ENCODE measurements at places on chromosomes 13 and 19.

- DNase-seq, result no peak
These were observed 2.8 kb downstream of the SMIM24 start for GRCh38 chr19:3477506-3477905.

GRCh38 chr13:78402708-78403400 lies 200.5 kb downstream of the POU4F1 start:
- DNase-seq, result no peak

DNA sequence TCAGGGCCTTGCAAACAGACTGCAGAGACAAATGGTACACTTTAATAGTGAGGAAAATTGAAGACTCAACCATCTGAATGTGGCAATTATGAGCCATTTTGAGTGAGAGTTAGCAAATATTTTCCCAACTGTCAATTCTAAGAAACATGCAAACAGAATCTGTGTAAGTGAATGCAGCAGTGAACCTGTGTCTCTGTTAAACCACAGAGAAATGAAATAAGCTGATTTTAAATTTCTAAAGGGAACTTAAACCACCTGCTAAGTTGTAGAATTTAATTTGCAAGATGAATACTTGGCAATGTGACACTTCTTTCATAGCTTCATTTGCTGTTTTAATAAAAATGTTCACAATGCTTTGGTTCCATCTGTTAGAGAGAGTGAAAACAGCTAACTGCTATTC lies 42.0 kb upstream of the TDRD3 start:
- DNase-seq, result no peak

- no peak for DNase-seq
These were observed 141.2 kb downstream of the MYCBP2 start for GRCh38 chr13:77185721-77186120.

DNA sequence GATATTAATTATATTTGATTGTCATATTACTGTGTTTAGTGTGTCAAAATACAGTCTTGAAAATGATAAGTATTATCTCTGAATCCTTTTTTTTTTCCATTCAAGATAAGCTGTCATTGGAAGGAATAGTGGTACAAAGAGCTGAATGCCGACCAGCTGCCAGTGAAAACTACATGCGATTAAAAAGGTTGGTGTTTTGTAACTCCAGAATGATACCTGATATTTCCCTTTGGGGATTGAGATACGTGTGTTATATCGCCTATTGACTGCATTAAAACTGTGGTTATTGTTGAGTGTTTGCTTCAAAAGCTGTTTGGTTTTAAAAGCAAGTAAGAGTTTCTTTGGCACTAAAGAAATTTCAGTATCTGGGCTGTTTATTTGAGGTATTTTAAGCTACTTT lies 6.5 kb upstream of the KCTD4 start:
- DNase-seq, result no peak

DNA sequence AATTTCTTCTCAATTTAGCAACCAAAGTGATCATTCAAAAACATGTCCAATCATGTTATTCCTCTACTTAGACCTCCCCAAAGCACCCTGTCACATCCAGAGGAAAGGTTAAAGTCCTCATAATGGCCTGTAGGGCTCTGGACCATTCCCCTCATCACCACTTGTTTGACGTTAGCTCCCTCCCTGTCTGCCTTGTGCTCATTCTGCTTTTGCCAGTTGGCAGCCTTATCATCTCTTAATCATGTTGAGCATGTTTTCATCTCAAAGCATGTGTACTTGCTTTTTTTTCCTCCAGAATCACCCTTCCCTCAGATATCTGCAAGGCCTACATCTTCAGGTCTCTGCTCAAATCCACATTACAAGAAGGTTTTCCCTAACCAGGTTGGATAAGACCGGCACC lies 25.9 kb downstream of the UBAC2 start:
- DNase-seq, result peak; percentile 16

- no peak for DNase-seq
These were observed 12.4 kb downstream of the PRKD2 start for GRCh38 chr19:46704379-46705076.

DNA sequence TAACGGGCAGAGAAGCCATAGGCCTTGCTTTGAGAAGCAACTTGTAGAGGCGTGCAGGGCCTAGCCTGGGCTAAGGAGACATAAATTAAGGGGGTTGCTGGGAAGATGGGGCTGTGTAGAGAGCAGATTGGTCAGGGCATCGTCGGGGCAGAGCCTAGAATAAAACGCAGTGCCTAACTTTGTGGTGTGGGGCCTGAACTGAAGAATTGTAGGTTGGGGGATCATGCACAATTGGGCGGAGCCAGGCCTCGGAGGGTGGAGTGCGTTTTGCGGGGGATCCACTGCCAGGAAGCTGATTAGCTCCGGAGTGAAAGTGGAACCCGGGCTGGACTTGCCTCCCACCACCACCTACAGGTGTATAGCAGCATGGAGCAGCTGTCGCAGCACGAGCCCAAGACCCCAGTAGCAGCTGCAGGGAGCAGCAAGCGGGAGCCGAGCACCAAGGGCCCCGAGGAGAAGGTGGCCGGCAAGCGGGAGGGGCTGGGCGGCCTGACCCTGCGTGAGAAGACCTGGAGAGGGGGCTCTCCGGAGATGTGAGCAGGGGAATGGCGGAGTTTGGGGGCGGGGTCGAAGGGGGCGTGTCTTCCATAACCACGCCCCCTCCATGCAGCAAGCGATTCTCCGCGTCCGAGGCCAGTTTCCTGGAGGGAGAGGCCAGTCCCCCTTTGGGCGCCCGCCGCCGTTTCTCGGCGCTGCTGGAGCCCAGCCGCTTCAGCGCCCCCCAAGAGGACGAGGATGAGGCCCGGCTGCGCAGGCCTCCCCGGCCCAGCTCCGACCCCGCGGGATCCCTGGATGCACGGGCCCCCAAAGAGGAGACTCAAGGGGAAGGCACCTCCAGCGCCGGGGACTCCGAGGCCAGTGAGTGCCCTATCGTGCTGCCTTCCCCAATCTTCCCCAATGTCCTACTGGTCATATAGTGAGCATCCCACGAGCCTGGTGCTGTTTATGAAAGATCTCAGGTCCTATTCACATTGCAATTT lies 13.8 kb downstream of the DNASE2 start:
- DNase-seq, result peak; percentile 7

- DNase-seq, result no peak
These were observed 12.0 kb downstream of the COQ8B start for GRCh38 chr19:40704491-40705361.

GRCh38 chr13:27466513-27466912 lies 16.1 kb upstream of the MTIF3 start:
- DNase-seq, result no peak

DNA sequence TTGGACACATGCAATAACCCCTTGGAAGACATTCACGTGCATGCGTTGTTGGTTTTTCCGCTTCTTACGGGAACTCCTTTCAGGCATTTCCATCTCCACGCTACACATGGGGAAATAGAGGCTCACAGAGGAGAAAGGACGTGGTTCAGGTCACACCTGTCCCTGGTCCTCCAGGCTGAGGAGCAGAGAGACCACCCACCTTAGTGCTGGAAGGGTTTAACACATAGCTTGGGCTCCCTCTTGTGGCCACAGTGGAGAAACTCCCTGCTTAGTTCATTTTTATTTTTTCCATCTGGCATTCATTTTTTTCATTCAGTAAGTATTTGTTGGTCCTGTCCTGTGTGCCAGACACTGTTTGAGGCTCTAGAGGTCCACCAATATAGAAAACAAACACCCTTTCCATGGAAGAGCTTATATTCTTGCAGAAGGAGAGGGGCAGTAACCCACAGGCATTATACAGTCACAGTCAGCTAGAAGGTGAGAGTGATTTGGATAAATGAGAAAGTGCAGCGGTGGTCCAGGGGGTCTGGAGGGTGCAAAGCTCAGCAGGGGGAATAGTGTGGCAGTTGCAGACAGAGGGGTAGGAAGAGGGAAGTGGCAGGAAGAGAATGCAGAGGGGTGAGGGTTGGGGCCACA lies 24.2 kb upstream of the TTYH1 start:
- DNase-seq, result peak; percentile 31

GRCh38 chr13:90696656-90697055 lies 650.8 kb upstream of the MIR17HG start:
- DNase-seq, result peak; percentile 55

- DNase-seq, result peak; percentile 3
These were observed 802 bp upstream of the FREM2 start for GRCh38 chr13:38685974-38686576.

GRCh38 chr13:36533806-36534205 lies 101.5 kb downstream of the CCNA1 start:
- DNase-seq, result peak; percentile 24

All from astrocyte (in vitro differentiated cells and primary cell).